ENCODE measurements at places on chromosomes 16 and 17.

DNA sequence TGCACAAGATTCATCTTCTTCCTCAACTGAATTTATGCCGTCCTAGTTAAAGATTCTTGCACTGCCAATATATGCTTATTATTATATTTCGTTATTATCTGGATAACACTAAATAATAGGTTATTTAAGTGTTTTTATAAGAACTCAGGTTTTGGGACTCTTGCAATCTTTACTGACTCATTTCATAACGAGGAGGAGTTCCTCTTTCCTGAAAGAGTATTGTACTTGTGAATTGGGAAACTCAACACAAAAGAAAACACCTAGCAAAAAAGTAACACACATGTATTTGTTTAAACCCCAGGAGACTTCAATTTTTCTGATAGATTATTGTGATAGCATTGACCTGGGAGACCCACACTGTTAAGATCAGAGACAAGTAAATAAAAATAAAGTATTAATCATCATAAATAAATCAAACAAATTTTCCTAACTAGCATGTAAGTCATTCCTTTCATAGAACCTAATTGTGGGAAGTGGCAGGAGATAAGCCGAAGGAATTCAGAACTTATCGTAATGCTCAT lies 505.8 kb downstream of the KCNJ2 start:
- no peak for DNase-seq

DNA sequence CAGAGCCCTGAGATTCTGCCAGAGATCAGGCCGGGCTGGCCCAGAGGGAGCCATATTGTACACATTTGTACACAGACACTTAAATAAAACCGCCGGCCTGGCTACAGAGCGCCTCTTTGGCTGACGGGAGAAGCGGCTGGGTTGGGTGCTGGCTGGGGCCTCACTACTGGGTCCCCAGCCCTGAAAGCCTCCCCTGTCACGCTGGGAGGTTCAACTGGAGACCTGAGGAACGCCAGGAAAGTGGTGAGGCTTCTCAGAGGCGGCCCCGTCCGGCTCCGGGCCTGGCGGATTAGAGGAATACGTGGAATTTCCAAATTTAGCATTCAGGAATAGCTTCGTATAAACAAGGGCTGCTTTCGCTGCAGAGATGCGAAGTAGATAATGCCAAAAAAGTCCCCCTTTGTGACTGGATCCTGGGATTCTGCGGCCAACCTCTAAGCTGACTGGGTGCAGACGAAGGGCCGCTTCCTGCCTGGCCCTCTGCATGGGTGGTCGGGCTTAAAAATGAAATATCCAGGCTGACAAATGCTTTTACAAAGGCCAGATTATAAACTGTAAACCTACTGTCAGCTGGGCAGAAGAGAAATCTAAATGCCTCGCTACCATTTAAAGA lies 252.4 kb downstream of the IRF8 start:
- DNase-seq, result no peak

- no peak for DNase-seq
Measured at GRCh38 chr16:17970816-17971331, 365.7 kb downstream of the NPIPA8 start.

DNA sequence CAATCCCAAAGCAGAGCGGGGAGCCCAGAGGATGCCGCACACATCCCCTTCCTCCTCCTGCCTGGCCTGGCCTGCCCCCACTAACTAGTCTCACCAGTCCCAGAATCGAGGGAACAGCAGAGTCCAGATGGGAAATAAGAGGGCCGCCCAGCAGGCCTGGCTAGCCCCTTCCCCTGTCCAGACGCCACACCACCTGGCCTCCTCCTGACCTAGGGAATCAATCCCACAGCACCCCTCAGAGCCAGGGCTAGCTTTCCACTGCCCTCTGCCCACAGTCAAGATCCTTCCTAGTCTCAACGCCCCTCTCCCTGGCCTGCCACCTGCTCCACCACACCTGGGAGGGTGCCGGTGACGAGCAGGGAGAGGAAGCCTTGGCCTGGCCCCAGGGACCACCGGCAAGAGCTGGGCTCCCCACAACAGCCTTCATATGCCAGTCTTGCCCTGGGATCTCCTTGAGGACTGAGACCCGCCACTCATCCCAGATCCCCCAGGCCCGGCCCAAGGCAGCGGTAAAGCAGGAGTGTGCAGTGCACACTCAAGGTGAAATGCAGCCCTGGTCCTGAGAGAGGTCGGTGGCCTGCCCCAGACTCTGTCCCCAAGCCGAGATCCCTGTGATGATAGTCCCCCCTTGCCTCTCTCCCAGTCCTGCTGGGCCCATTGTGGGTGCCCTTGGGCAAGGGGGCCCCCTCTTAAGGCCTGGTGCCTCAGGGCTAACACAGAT lies 27.9 kb downstream of the KATNB1 start:
- no peak for DNase-seq

DNA sequence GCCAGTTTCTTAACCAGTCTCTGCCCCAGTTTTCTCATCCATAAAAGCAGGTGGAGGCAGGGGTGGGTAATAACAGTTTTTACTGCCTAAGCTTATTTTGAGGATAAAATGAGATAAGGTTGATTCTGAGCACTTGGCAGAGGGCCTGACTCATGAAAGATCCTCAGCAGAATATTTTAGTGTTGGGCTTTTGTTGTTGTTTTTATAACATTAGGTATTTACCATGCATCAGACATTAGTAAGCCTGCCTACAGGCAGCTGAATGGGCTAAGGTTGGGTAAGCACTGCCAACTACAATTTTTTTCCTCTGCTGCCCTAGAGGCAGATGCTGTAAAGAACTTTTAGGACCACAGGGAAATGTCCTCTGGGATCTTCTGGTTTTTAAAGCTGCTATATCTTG lies 43.1 kb downstream of the SCNN1G start:
- no peak for DNase-seq

DNA sequence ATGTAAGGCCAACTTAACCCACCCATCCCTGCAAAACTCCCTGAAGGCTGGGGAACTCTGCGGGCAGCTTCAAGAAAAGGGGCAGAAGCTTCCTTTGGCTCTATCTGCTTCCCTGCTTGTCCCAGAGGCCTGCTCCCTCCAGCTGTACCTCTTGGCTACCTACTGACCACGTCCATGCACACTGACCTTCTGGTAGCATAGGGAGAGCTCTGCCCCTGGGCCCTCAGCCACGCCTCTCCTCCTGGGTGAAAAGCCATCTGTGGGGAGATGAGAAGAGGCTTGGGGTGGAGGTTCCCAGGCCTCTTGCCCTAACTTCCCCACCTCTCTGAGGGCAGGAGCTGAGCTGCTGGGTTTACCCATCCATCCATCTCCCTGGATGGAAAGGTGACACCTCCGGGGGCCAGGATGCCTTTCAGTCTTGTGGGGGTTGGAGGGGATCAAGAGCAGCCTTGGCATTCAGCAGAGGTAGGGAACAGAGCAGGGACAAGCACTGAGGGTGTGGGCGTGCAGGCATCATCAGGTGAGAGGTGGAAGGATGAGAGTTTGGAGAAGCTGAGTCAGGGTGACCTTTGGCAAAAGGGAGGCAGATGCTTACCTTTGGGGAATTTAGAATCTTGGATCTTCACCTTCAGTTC lies 23.4 kb upstream of the MFSD6L start:
- DNase-seq, result no peak

DNA sequence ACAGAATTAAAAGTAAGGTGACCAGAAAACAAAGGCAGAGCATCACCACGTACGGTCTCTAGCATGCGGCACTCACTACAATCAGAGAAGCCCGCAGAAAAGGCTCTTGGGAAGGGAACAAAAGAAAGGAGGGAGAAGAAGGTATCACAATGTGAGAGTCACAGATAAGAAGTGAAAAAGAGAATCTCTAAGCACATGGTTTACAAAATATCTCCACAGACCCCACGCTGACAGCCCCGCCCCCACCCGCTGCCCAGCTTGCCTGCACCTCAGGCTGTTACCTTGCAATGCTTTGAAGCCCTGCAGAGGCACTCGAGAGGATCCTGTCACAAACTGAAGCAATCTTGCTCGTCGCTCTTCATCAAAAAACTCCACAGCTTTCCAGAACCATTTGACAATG lies 40.5 kb downstream of the CEP95 start:
- no peak for DNase-seq

DNA sequence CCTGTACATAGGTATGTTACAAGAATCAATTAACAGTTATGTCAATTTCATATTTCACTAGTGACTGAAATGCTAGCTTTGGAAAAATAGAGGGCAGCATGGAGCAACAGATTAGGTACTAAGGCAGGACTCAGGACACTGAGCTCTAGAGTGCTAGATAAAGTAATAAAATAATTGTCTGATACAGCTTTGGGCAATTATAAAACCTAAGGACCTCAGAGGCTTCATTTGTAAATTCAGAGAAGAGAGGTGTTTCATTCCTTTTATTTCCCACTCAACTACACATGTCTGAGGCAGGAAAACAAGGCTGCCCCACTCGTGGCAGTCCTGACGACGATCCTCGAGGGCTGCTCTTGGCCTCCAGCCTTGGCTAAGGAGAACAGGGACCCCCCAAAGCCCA lies 81.5 kb downstream of the CA4 start:
- no peak for DNase-seq

DNA sequence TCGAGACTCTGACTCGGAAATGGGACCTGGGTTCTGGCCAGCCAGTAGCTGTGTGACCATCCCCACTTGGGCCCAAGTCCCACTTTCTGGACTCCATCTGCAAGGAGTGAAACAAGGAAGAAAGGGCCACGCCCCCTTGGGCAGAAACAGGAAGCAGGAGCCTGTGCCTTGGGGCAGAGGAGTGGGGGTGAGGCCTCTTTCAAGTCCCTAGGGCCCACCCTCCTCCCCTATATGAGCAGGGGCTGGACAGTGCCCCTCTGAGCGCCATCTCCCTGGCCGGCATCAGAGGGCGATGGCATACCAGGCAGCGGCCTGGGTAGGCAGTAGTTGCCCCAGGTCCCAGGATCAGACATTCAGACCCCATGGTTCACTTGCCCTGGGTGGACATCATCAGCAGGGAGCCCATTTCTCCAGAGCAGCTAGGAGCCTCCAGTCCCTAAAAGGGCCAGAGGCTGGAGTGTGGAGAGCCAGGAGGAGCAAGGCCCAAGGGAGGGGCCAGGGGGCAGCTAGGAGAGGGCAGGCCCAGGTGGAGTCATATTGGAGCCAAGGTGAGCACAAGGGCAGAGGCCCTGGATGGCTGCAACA lies 7.1 kb downstream of the BCAR1 start:
- DNase-seq, result no peak

DNA sequence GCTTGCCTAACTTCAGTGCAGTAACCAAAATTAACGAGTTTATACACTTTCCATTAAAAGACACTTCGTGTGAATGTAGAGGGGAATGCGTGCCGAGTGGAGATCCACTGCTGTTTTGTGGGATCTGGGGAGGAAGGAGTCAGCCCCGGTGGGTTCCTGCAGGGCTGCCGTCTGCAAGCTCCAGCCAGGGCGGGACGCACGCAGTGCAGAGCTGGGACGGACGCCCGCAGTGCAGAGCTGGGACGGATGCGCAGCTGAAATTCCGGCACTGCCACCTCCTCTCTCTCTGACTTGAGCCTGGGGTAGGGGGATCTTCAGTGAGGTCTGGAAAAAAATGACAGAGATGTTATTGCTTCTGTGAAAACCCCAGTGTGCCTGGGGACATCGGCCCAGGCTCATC lies 16.5 kb upstream of the ZC3H18 start:
- DNase-seq, result no peak

- no peak for DNase-seq
Measured at GRCh38 chr17:49523706-49524472, 28.8 kb downstream of the NGFR start.

DNA sequence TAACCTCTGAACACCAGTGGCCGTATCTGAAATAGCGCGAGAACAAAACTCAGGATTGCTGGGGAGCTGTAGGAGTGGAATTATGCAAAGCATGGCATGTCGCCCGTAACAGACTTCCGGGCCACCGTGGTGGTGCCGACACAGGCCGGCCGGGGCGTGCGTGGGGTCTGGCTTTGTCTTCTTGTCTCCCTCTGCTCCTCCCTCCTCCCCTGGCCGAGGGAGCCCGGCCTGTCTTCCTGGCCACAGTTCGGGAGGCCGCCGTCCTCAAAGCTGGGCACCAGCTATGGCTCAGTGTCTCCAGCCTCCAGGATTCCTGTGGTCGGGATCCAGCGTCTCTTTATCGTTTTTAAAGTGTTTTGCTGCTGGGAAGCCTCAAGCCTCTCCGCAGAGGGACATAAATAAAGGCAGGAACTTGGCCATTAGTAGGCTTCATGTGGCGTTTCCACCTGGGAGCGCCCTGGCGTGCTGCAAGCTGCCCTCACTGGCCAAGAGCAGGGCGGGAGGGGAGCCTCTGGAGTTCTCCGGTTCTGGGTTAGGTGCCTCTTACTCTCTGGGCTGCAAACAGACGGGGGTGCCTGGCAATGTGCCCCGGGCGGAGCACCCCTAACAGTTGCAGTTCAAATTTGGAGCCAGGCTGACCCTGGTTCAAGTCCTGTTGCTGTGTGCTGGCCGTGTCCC lies 22.0 kb upstream of the NPTX1 start:
- DNase-seq, result no peak

- no peak for DNase-seq
Measured at GRCh38 chr16:51416926-51417325, 265.9 kb upstream of the SALL1 start.

GRCh38 chr17:36055921-36056520 lies 8.1 kb upstream of the CCL18 start:
- no peak for DNase-seq

DNA sequence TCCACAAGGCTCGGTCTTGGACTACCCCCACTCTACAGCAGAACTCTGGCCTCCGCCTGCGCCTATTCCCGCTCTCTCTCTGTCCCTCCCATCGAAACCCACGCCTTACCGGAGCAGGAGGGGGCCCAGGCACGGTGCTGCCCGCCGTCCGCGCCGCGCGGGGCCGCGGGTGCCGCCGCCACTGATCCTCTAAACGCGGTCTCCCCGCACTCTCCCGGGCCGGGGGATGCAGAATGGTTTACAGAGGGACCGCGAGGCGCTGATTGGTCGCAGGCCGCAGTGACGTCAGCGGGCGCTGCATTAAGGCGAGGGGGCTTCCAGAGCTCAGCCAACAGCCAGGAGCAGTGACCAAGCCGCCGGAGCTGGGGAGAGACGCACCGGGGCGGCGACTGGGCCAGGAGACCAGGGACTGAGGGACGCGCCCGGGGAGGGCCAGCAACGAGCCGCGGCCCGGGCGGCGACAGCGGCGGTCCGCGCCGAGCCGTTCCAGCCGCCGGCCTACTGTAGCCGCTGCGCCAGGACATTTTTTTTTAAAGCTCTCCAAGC lies 747 bp upstream of the LHX1 start:
- no peak for DNase-seq

DNA sequence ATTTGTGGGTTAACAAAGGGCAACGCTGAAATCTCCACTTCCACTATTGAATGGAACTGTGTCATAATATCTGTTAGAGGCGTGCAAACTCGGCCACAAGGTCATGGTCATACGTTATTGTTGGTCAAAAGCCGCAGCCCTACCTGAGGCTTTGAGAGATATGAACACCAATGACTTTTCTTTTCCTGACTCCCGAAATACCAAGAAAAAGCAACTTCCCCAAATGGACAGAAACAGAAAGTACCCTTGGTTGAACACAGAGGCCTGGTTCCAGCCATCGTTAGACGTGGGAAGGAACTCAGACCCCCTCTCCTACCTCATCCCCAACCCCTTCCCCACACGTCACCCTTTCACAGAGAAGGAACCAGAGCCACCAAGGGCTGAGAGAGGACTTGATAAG lies 1.4 kb upstream of the PIK3R5 start:
- no peak for DNase-seq

Measured in NCI-H2029 treated with DMSO at 0.1 percent for 48 hours (cell line).